ENCODE measurements at places on chromosomes 3 and 15.

- DNase-seq, result no peak
These were observed 2.7 kb downstream of the SST start for GRCh38 chr3:187667526-187667925.

- no peak for DNase-seq
These were observed 65.3 kb downstream of the ASB7 start for GRCh38 chr15:100667405-100668347.

DNA sequence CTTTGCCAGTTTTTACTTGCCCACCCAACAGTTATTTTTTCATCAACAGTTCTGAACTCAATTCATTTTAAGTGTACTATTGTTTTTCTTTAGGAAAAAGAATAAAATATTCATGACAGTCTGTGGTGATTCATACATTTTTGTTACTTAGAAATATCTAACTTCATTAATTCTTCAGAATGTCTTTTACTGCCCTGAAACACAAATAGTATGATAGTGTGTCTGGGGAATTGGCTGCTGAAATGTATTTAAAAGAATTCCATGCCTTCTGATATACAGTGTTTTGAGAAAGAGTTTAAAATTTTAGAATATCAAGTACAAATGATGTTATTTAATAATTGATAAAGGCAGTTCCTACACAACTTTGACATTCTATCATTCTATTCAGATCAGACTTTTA, 854.1 kb downstream of the NAALADL2 start:
- no peak for DNase-seq

- DNase-seq, result peak; percentile 41
These were observed 16.1 kb downstream of the C3orf22 start for GRCh38 chr3:126542340-126543241.

DNA sequence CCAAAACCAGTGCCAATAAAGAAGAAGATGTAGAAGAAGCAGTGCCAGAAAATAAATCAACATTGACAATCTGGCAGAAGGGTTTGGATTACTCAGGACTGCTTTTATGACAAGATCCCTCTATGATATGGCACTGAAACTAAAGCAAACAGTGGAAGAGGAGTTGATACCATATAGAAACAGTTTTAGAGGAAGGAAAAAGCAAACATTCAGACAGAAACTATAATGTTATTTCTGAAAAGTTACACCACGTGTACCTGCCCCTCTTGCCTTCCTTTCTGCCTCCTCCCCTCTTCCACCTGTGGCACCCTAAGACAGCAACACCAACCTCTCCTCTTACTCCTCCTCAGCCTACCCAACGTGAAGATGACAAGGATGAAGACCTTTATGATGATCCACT, 63.0 kb downstream of the SFMBT1 start:
- no peak for DNase-seq

GRCh38 chr3:61975936-61976335, 397.4 kb downstream of the FEZF2 start:
- DNase-seq, result no peak

- no peak for DNase-seq
These were observed 165.5 kb downstream of the NECTIN3 start for GRCh38 chr3:111236836-111237713.

DNA sequence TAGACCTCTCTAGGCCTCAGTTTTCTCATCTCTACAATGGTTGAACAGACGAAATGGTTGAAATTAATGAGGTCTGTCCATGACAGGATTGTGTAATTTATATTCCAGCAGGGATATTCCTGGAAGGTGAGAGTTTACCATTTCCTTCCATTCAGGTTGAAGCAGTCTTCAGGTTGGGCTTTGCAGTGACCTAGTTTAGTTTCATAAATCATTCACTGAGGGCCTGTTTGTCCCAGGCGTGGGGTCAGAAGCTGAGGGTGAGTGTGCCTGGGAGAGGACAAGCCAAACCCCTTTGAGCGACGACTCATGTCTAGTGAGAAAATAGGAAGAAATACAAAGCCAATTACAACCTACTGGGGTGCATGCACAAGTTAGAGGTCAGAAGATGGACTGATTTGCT, 57.2 kb upstream of the CACNA2D3 start:
- DNase-seq, result no peak

- DNase-seq, result peak; percentile 78
These were observed 815 bp downstream of the SPINT1 start for GRCh38 chr15:40844696-40845030.

GRCh38 chr3:9970020-9970652, 16.5 kb downstream of the EMC3 start:
- no peak for DNase-seq

GRCh38 chr3:138842483-138843188, 7.9 kb upstream of the PIK3CB start:
- DNase-seq, result no peak

DNA sequence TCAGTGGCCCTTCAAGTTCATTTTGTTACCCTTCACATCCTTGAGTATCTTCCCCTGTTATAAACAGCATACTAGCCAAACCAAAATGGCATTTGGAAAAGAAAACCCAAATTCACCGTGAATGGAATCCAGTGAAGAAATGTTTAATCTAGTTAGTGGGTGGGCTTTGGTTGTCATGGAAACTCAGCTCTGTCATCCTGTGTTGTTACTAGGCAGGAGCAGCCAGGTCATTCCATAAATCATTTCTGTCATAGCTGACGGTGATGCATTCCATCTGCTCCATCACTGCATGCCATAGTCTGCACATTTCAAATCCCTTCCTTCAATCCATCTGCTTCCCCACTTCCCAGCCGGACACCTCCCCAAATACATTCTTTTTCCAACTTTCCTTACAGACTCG, 140.4 kb upstream of the CGNL1 start:
- DNase-seq, result no peak

GRCh38 chr3:107662586-107662985, 139.8 kb downstream of the BBX start:
- no peak for DNase-seq

GRCh38 chr3:108605028-108605427, 15.5 kb downstream of the DZIP3 start:
- DNase-seq, result no peak

GRCh38 chr15:67230504-67230903, 24.0 kb downstream of the AAGAB start:
- DNase-seq, result no peak

DNA sequence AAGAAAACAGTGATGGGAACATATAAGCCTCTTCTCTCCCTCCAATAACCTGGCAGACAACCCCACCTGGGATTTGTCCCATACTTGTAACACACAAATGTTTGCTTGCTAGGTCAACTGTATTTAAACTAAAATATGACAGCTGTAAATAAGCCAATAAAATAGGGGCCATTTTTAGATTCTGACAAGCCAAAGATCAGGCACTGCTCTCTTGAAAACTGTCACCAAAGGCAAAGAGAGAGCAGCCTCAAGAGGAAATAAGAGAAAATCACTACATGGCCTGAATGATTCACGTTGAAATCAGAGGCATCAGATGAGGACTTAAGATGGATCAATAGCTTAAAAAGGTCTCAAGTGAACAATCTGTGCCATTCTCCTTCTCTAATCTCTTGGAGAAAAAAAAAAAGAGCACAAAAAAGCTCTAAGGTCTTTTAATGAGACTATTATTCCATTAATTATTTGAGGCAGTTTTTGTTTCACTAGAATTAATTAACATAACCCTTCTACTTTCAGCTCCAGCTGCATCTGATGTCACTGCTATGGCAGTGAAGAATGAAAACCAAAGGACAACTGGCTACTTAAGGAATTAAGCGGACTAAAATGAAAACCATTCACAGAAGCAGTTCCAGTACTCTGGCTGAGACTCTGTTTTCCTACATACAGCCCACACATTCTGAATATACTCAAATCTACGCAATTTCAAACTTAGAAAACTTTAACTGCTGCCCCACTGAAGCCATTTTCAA, 19.0 kb downstream of the MYO5A start:
- DNase-seq, result no peak

DNA sequence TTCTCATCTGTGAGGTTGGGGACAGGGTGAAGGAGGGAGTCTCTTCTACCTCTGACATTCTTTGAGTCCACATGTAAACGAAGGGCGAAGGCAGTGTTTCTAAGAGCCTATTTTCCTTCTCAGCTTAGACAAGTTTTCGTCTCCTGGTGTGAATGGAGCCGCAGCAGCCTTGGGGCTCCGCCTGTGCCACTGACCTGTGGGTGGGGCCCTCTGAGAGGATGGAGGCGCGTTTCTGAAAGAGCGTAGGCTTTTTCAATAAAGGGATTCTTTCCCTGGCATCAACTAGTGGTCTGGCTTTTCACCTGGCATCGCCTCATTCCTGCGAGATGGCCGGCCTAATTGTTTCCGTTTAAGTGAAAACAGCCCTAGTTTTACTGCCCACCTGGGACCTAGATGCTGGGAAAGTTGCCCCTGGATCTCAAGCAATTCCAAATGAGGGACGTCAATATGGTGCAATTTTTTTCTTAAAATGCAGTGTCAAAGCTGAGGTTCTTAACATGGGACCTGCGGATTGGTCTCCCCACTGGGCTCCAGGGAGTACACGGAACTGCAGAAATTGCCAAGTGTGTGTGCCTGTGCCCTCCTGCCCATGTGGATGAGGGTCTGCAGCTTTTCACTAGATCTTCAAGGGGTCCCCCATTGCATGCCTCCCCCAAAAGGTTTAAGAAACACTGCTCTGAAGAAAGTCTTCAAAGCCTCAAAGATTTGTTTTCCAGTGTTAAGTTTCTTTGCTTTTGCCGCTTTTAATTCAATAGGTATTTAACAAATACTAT, 958 bp downstream of the GLDN start:
- no peak for DNase-seq

GRCh38 chr3:71726146-71726545, 944 bp upstream of the EIF4E3 start:
- DNase-seq, result peak; percentile 79

DNA sequence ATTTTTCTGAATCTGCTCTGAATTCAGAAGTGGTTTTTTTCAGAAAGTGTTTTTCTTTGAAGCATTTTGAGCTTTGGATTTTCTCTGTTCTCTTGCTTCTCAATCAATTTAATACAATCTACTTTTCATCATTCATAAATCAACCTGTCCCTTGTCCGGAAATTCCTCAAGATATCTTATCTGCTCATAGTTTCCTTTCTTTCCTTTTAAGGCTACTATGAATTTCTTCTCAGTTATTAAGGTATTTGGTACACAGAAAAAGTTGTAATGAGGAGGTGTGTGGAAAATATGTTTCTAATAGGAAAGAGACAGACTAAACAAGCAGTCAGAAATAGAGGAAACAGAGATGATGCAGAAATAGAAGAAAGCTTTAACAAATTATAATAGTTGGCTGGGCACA, 14.4 kb downstream of the CGGBP1 start:
- DNase-seq, result no peak

GRCh38 chr3:99023590-99024192, 122.2 kb upstream of the DCBLD2 start:
- DNase-seq, result no peak

DNA sequence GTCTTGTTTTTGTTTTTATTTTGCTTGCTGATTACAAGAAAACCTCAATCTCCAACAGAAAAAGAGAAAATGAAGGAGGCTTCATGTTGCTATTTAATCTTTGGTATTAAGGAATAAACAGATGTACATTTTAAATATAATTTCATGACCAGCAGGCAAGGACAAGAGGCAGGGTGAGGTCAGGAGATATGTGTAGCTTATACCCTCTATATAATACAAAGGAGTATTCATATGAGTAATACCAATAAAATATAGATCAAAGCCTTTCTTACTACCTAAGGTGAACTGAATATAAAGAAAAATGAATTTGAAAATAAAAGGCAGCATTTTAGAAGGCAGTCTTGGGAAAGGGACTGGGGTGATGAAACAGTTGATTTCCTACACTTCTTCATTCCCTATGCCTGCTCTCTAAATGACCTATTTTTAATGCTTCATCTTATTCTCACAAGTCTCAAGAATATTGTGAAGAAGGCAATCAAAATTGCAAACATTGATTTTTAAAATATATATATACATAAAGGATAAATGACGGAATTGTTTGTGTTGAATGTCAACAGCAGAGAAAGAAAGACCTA, 8.6 kb upstream of the CBLB start:
- no peak for DNase-seq

- DNase-seq, result no peak
These were observed 23.5 kb downstream of the SSUH2 start for GRCh38 chr3:8621141-8621540.

DNA sequence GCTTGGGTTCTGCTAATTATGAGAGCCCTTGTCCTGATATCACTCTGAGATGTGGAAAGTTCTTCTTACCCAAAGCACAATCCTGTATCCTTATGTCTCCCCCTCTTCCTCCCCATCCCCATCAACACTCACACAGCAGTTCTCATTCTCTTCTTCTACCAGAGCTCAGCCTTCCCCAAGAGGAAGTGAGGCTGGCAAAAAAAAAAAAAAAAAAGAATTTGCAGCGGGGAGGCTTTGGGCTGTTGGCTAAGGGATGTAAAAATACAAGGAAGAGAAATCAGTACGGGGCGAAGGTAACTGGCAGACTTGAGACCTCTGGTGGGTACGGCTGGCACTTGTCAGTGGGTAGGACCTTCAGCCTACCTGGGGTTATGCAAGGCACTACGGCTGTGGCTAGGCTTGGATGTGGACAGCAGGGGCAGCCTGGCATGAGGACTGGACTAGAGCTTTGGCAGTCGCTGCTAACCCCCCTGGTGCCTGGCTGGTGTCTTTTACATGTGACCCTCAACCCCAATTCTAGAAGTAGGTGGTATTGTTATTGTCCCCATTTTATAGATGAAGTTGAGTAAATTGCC, 5.4 kb downstream of the VIPR1 start:
- peak; percentile 51 for DNase-seq

DNA sequence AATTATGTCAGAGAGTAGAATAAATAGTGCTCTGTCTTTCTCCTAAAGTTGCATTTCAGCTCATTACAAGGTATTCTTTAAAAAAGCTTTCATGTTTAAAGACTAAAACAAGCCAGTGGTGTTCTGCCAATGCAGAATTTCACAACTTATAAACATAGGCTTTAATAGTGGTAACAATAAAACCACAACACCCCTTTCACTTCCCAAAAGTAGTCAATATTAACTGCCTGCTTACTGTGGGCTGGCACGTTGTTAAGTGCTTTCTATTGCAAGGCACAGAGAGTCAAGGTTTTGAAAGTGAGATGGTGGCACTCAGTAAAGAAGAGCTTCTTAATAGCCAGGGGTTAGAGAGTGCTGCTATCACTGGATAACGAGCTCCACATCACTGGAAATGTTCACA, 8.4 kb upstream of the RTP1 start:
- no peak for DNase-seq

- DNase-seq, result no peak
These were observed 267.3 kb downstream of the FHIT start for GRCh38 chr3:60983906-60984305.
